SJSA1 (cell line): ENCODE measurements at places on chromosomes 6 and 20. TPM values are rescaled to one million over a fixed set of nuclear protein-coding genes. Genes with fewer than 3 reads are reported as not detected.

PNLDC1 gene
- total RNA-seq = not detected in 2 replicates

HEY2 gene
- total RNA-seq = 0.66 TPM in 1 of 2 replicates, not detected in the other

MAK gene
- total RNA-seq = not detected in 2 replicates

ADGB gene
- total RNA-seq = not detected in 2 replicates

PSORS1C2 gene
- not detected in 2 replicates for total RNA-seq

FRS3 gene
- 1.5 and 2.0 TPM in 2 replicates for total RNA-seq

TMX4 gene
- total RNA-seq = 13.8 and 18.9 TPM in 2 replicates

LYRM2 gene
- 20.2 and 38.8 TPM in 2 replicates for total RNA-seq

BPIFB4 gene
- not detected in 2 replicates for total RNA-seq

SEL1L2 gene
- total RNA-seq = not detected in 2 replicates

CRYBG1 gene
- 6.4 and 10.1 TPM in 2 replicates for total RNA-seq
